Naive thymus-derived CD8-positive, alpha-beta T cell (primary cell): ENCODE measurements at places on chromosomes 11 and 22.

GRCh38 chr11:78381865-78382264, 35.8 kb downstream of the GAB2 start:
- no peak for DNase-seq

GRCh38 chr11:105023003-105023402, at the start of gene CASP5:
Gene CASP5, minus strand, starts transcription at chr11:105023168. Its CDS starts 32 bp downstream, at chr11:105023136.
- no peak for DNase-seq

GRCh38 chr11:119865661-119866156, 136.7 kb upstream of the NECTIN1 start:
- no peak for DNase-seq

DNA sequence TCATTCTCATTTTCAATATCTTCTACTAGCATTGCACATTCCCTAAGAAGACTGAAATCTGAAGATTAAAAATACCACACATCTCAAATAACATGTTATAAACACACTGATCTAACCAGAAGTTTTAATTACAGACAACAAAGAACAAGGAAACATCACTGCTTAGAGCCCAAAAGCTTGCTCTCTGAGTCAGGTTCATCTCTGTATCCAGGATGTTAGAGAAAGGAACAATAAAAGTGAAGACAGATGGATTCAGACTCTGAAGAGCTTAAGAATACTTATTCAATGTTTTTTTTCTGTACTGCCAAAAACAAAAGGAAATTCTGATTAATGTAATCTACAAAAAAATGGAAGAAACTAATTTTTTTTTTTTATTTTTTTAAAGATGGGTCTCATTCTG, 16.5 kb downstream of the RDX start:
- no peak for DNase-seq

- DNase-seq, result no peak
Measured at GRCh38 chr22:35191412-35191811, 65.9 kb upstream of the HMGXB4 start.

DNA sequence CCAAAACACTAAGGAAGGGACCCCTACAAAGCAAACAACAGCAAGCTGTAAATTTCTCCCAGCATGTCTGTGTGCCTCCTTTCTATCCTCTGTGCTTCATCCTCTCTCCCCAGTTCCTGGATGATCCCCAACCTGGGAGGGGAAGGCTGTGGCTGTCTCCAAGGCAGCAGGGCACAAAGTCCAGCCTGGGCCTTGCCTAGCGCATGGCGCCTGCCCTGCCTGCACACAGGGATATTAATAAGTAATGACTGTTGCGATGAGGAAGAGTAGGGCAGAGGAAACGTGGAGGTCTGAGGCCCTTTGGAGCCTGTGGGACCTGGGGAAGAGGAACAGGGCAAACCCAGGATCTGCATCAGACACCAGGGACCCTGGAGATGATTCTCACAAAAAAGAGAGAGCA, 2.0 kb downstream of the USH1C start:
- no peak for DNase-seq

GRCh38 chr11:96156379-96156722, 186.6 kb downstream of the MAML2 start:
- no peak for DNase-seq
